ENCODE measurements at places on chromosomes 3 and 15.

DNA sequence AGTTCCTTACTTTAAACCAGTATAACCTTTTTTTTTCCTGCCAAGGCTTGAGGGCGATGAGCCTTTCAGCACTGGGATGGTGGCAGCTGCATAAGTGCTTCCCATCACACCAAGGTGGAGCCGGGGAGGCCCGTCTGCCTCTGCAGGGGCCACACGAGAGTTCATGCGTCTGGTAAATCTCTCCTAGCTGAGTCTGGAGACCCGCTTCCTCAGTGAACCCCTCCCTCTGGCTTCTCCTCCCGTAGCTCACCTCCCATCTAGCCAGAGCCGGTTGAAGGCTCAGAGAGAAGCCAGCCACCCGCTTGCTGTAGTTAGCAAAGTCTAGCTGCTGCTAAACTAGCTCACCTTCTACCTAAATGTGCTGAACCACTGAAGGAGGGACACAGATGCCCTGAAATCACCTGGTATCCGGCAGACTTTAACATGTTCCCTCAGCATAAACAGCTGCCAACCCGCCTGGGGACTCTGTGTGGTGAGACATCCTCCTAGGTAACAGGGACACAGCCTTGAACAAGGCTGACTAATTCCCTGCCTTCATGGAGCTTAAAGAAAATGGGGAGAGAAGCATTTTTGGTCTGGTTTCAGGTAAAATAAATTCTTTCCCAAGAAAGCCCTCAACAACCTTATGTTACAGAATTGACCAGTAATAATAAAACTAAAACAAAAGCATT lies 42.9 kb downstream of the RLBP1 start:
- DNase-seq = no peak

DNA sequence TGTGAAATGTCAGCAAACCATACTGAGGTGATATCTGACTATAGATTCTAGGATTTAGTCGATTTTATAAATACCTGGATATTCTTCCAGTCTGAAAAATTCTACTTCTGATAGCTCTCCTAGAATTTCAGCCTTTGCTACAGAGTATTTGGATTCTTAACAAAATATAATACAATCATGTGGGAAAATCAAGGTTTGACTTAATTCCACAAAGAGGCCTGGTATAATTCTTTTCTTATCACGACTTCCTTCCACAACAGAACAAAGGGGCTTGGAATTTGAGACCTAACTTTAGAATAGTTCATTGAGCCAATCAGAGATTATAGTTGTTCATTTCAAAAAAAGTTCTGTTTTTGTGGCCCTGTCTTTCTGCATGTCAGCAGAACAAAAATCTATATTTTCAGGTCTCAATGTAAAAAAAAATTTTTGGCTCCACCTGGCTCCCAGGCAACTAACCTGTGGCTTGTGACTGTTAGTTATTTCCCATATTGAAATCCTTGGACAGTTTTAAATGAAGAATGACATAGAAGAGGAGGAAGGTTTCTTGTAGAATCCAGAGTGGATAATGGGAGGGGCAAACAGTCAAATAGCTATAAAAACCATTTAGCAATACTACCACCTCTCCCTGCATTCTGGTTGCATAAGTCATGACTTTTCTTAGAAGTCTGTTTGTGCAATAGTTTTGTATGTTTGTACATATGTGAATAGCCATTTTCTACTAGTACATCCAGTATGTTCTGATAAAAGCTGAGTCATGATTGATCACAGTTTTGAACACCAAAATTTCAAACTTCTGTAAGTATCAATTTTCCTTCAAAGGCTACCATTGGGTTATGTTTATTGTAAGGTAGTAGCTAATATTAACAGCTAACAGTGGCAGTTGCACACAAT lies 4.0 kb downstream of the TM4SF1 start:
- DNase-seq = no peak

GRCh38 chr3:71541313-71541712 lies 42.2 kb downstream of the FOXP1 start:
- DNase-seq = no peak

- DNase-seq = no peak
Observed at GRCh38 chr3:176663387-176663786, 533.9 kb downstream of the TBL1XR1 start.

- no peak for DNase-seq
Observed at GRCh38 chr3:159945930-159946329, 42.7 kb upstream of the IL12A start.

DNA sequence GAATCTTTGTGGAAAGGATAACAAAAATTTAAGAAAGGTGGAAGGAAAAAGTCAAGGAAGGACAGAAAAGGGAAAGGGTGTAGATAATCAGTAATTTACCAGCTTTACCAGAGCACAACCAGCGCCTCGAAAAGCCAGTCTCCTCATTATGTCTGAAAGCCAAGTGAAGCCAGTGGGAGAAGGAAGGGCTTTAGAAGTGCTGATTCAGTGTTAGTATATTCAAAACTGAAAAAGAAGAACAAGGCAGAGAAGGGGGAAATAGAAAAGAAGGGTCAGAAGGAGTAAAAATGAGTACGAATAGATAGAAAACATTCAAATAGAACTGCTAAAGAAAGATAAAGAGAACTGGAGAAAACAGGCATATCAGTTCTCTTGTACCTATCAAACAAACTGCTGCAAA lies 4.1 kb downstream of the PBRM1 start:
- no peak for DNase-seq

All from hypothalamus (tissue), 51 donors.